ENCODE measurements at places on chromosomes 11 and 22.

- no peak for DNase-seq
- H3K27me3 ChIP-seq = no peaks in the 10 kb centered on the region
- no peak overlapping the region for H3K4me3 ChIP-seq
- no peaks in the 10 kb centered on the region for H3K36me3 ChIP-seq
Observed at GRCh38 chr22:17915188-17915587, 109.2 kb downstream of the MICAL3 start.

DNA sequence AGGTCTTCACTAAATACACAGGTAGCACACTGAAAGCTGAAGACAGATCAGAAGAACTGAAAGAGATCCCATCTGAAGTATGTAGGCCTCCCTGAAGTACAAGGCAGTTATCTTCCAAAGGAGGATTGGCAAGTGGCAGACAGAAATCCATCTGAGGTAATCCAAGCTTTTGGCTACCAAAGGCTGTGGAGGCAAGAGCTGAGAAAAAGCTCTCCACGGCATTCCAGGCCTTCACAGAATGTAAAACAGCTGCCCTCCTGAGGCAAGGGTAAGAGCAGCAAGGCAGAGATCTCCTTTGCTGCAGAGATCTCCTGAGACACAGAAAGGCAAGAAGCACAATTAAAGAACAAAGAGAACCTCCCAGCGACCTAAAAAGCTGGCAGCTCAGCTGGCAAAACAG lies 19.1 kb downstream of the PIK3C2A start:
- H3K36me3 ChIP-seq = no peaks in the 10 kb centered on the region
- no peak overlapping the region for H3K4me3 ChIP-seq

DNA sequence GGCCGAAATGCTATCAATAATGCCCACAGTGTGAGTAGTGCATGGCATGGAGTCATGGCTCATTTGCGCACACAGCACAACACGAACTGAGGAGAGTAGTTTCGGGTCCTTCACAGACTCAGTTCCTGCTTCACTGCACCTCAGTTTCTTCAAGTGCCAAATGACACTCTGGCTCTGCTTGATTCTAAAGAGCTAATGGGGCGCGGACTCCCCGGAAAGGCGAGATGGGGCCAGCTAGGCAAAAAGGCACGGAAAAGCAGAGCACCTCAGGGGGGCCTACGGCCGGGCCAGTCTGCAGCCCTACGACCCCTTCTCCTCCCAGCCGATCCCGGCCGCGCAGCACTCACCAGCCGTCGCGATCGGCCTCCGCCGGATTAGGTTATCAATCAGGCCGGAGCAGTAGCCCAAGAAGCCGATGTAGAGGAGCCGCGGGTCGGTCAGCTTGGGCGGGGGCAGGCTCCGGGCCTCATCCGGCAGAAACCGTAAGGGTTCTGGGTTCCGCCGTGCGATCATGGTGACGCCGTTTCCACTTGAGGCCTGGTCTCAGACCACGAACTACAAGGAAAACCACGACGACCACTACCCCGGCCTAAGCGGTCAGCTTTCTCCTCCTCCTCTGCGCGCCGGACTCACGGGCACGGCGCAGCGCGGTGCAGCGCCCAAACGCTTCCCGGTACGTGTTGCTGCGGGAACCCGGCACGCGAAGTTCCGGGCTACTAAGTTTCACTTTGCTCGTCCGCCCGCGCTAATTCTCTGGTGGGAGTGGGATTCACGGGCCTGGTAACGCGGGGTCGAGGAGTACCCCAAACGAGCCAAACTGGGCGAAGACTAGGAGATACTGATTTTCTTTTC lies at the start of gene NDUFC2:
Gene NDUFC2 (minus strand): TSS at position 631 of the 852 bp plus-strand sequence. CDS start 118 bp downstream, at position 513.
- H3K4me1 ChIP-seq = peaks cover 9% of the 10 kb centered on the region
- H3K27me3 ChIP-seq = no peaks in the 10 kb centered on the region
- H3K27ac ChIP-seq = peak within 1 kb of the TSS; percentile 69
- DNase-seq = peak; percentile 86
- H3K4me3 ChIP-seq = peak within 1 kb of the TSS; percentile 72

DNA sequence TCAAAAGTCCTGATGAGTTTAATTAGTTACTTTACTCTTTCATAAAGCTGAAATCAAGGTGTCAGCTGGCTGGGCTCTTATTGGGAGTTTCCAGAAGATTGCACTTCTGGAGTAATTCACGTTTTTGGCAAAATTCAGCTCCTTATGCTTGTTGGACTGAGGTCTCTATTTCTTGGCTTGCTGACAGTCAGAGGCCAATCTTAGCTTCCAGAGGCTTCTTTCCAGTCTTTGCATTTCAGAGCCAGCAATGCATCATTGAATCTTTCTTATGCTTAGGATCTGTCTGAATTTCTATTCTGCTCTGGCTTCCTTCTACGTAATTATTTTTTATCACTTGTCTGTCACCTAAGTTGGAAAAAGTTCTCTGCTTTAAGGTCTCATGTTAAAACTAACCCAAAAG lies 91.4 kb upstream of the SYN3 start:
- DNase-seq = no peak
- no peak overlapping the region for H3K27ac ChIP-seq
- H3K27me3 ChIP-seq = no peaks in the 10 kb centered on the region
- H3K4me1 ChIP-seq = no peaks in the 10 kb centered on the region

DNA sequence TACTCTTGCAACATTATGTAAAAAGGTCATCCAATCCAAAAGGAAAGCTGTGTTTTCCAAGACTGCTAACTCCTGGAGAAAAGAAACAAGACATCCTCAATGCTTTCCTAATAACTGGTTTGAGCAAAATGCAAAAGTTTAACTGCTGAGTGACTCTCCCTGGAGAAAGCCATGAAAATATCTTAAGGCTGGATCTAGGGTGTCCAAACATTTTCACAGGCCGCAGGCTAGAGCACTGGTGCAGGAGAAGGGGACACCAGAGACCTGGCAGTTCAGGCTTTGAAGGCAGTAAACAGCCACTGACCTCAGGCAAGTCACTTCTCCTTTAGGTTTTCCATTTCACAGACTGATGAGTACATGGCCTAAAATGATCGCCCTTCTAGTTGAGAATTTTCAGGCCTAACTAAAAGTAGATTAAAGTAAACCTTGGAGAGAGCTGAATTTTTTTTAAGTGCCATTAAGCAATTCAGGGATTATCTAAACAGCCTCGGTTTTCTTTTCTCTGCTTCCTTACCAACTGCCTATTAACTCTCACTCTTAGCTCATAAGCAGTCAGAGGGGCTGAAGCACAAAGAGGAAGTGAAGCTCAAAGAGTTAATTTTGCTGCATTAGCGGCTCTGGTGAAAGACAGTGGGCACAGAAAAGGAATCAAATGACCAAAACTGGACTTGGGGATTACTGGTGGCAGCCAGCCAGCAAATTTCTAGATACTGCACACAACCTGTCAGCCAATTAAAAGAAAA lies 2.3 kb downstream of the CHKA start:
- no peaks in the 10 kb centered on the region for H3K4me1 ChIP-seq
- no peak overlapping the region for H3K27ac ChIP-seq
- H3K4me3 ChIP-seq = no peak overlapping the region
- H3K36me3 ChIP-seq = no peaks in the 10 kb centered on the region

GRCh38 chr11:105219269-105219668 lies 79.7 kb upstream of the CARD18 start:
- H3K4me1 ChIP-seq = no peaks in the 10 kb centered on the region
- H3K4me3 ChIP-seq = no peak overlapping the region

- H3K27ac ChIP-seq = peak overlapping the region; percentile 21
- no peak overlapping the region for H3K4me3 ChIP-seq
- H3K27me3 ChIP-seq = no peaks in the 10 kb centered on the region
- H3K4me1 ChIP-seq = no peaks in the 10 kb centered on the region
Observed at GRCh38 chr22:20523086-20523983, 15.9 kb downstream of the MED15 start.

DNA sequence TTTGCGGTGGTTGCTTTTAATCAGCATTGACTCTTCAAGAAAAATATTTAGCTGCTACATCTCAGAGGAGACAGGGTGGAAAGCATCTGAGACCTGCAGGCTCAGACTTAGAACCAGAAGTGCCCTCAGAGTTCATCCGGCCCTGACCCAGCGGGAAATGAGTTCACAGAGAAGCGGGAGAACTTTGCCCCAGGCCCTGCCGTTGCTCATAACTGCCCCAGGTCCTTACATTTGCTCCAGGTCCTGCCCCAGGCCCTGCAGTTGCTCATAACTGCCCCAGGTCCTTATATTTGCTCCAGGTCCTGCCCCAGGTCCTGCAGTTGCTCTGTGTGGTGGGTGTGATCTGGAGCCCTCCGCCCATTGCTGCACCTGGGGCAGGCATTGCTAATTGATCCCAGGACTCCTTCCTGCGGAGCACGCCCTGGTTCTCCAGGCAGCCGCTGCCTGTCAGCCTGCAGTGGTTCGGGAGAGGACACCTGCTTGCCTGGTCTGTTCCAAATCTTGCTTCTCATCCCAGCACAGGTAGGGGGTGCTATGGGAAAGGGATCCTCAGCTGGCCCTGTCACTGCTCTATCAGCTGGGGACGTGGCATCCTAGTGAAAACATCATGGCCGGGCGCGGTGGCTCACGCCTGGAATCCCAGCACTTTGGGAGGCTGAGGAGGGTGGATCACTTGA lies 58.1 kb upstream of the PPP6R3 start:
- H3K4me3 ChIP-seq = no peak overlapping the region
- no peak for DNase-seq
- peaks cover 6% of the 10 kb centered on the region for H3K36me3 ChIP-seq
- H3K27me3 ChIP-seq = no peaks in the 10 kb centered on the region
- no peaks in the 10 kb centered on the region for H3K4me1 ChIP-seq

DNA sequence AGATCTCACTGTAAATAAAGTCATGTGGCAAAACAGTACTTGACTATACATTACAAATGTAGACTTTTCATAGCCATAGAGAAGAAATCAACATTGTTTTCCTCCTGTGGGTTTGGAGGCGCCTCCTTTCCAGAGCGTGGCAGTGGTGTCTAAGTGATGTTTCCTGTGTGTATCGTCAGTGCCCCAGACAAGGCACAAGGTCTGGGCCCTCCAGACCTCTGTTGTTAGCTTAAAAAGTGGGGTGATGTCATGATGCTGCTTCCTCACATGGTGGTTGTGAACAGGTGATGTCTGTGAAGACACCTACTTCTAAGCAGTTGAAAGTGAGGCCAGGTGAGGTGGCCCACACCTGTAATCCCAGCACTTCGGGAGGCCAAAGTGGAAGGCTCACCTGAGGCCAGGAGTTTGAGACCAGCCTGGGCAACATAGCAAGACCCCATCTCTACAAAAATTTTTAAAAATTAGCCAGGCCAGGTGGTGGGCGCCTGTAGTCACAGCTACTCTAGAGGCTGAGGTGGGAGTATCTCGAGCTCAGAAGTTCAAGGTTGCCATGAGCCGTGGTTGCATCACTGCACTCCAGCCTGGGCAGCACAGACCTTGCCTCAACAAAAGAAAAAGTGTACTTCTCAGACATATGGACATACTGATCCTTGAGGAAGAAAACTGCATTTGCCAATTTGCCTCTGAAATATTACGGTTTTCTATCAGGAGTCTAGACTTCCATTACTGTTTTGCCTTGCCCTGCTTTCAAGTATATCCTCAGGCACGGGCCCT lies 15.7 kb downstream of the NUP50 start:
- H3K4me1 ChIP-seq = no peaks in the 10 kb centered on the region
- H3K4me3 ChIP-seq = no peak overlapping the region
- DNase-seq = no peak
- no peak overlapping the region for H3K27ac ChIP-seq
- peaks cover 2% of the 10 kb centered on the region for H3K36me3 ChIP-seq
- H3K27me3 ChIP-seq = no peaks in the 10 kb centered on the region

DNA sequence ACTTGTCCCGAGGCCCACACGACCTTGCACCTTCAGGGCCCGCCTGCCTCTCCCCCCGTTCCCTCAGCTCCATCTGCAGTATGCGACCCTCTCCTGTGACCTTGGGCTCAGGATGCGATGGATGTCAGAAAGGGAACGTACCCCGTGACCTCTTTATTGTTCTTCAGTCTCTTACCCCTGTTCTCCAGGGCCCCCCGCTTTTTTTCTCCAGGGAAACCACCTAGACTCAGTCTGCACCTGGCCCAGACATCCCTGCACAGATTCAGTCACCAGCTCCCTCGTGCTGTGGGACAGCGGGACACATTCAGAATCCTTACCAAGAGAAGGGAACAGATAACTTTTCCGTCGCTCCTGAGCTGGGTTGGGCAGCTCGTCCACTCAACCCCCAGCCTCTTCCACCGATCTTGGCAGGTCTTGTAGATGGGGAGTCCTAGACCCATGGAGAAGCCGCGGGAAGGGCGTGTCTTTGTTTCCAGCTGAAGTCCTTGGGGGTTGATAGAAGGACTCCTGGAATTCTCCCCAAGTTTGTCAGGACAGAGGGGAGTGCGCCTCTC lies 1.4 kb upstream of the PHOX2A start:
- no peaks in the 10 kb centered on the region for H3K4me1 ChIP-seq
- H3K36me3 ChIP-seq = no peaks in the 10 kb centered on the region
- H3K4me3 ChIP-seq = no peak overlapping the region
- peaks cover 5% of the 10 kb centered on the region for H3K27me3 ChIP-seq
- DNase-seq = no peak

DNA sequence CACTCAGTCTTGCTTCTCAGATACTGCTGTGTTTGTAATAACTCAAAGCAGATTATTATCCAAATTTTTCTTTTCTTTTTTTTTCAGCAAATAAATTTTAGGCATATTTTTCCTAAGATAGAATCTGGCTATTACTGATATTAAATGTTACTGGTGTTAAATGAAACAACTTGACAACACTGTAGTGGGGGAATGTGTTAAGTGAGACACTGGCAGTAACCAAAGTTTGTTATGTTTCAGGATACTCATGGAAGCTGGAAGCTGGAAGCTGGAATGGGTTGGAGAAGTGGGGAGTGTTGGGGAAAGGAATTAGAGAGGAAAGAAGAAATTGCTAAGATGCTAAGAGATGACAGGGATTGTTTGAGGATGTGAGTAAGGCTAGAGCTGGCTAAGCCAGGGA lies 24.9 kb downstream of the PGR start:
- no peak for DNase-seq
- H3K36me3 ChIP-seq = no peaks in the 10 kb centered on the region
- H3K27me3 ChIP-seq = no peaks in the 10 kb centered on the region
- no peak overlapping the region for H3K4me3 ChIP-seq

GRCh38 chr22:19802001-19802893 lies 41.7 kb downstream of the TBX1 start:
- peak; percentile 35 for DNase-seq
- no peaks in the 10 kb centered on the region for H3K36me3 ChIP-seq
- no peak overlapping the region for H3K27ac ChIP-seq
- H3K4me1 ChIP-seq = no peaks in the 10 kb centered on the region
- H3K27me3 ChIP-seq = no peaks in the 10 kb centered on the region
- no peak overlapping the region for H3K4me3 ChIP-seq

DNA sequence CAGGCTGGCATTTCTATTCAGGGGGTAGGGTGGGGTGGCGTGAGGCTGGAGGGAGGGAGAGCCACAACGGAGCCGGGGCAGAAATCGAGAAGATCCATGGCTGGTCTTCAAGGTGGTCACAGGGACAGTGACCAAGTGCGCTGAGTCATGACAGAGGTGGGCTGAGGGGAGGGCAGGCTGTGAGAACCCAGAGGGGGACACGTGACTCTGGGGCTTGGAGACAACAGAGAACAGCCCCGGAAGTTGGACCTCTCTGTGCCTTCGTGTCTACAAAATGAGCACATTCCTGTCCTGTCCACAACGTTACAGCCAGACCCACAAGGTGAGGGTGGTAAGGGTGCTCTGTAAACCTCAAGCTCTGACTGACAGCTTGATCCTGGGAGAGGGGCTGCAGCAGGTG lies 35.1 kb upstream of the ARFGAP3 start:
- no peak for DNase-seq
- H3K27me3 ChIP-seq = no peaks in the 10 kb centered on the region
- no peak overlapping the region for H3K4me3 ChIP-seq
- peaks cover 8% of the 10 kb centered on the region for H3K36me3 ChIP-seq

Measured in aorta (tissue), 5 donors.